Cerebellar cortex (tissue), 1 donor: ENCODE measurements at places on chromosomes 4 and X.

DNA sequence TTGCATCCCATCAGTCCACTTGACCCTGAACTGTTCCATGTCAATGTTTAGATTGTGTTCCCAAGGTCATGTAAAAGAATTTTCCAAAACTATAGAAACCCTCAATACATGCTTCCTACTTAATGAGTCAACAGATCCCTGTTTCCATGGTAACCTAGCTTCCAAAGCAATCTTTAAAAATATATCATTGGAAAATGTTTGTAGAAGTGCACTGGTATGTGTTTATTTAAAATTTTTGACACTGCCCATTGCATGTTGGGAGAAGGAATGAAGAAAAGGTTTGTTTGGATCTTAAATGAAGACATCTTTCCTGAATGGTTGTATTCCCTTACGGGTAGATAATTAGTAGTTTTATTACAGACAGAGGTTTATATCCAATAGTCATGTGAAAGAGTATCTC lies 345.3 kb downstream of the GABRG1 start:
- no peak for DNase-seq

- DNase-seq = no peak
Observed at GRCh38 chr4:76354517-76355473, 48.3 kb downstream of the STBD1 start.

- no peak for DNase-seq
Observed at GRCh38 chr4:172412851-172413580, 599.8 kb downstream of the GALNTL6 start.

GRCh38 chrX:7904562-7904961 lies 22.7 kb downstream of the PNPLA4 start:
- no peak for DNase-seq

DNA sequence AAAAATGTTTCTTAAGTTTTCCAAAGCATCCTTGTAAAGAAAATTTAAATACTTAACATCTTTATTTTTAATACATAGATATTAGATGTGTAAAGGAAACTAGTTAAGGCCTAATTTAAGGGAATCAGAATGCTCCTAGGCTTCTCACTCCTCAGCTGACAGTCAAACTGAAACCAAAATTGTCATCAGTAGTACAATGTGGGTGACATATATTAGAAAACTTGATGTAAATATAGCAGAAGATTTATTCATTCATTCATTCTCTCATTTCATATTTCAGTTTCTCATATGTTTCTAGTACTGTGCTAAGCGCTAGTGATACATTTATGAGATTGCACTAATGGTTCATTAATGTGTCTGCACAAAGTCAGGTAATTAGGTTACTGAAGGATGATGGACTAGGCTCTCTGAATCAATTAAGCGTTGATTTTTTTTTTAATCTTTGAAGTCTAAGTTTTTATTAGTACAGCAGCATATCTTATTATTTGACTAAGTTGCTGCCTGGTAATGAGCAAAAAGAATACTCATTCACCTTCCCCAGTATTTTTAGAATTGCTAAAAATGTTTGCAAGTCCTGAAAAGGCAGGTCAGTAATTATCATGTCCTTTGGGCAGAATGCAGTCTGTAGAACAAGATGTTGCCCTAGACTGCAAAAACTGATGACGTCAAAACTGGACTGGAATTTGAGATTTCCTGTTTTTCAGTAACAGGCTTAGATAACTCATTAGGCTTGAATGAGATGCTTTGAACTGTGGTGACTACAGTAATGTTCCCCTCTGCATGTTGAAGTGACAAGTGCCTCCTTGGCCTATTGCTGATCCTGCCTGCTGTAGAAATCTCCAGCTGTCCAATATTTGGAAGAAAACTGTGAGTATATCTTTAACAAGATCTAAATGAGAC lies 128.7 kb downstream of the ARHGAP24 start:
- no peak for DNase-seq

GRCh38 chr4:143215873-143216272 lies 31.2 kb downstream of the USP38 start:
- no peak for DNase-seq

- DNase-seq = no peak
Observed at GRCh38 chr4:44675366-44675765, 2.9 kb upstream of the GUF1 start.

DNA sequence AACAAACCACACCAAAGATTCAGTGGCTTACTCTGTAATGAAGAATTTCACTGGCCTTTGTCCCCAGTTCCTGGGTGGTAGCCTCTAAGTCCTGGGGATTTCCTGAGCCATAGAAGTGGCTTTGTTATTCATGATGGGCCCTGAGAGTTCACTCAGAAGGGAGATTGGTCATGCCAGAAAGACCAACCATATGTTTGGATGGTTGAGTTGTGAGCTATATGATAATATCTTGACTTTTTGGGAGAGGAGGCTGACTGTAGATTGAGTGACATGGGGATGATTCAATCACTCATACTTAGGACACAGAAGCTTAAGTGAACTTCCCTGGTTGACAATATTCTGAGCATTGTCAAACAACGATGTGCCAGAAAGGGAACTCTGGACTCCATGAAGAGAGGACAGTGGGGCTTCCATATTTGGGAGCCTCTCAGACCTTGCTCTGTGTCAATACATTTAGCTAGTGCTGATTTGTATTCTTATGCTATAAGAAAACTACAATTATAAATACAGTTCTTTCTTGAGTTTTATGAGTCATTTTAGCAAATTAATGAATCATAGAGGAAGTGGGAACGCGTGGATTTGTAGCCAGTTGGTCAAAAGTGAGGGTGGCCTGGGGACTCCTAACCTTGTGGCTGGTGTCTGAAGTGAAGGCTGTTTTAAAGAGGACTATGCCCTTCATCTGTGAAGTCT lies 392.0 kb downstream of the GBA3 start:
- DNase-seq = no peak

DNA sequence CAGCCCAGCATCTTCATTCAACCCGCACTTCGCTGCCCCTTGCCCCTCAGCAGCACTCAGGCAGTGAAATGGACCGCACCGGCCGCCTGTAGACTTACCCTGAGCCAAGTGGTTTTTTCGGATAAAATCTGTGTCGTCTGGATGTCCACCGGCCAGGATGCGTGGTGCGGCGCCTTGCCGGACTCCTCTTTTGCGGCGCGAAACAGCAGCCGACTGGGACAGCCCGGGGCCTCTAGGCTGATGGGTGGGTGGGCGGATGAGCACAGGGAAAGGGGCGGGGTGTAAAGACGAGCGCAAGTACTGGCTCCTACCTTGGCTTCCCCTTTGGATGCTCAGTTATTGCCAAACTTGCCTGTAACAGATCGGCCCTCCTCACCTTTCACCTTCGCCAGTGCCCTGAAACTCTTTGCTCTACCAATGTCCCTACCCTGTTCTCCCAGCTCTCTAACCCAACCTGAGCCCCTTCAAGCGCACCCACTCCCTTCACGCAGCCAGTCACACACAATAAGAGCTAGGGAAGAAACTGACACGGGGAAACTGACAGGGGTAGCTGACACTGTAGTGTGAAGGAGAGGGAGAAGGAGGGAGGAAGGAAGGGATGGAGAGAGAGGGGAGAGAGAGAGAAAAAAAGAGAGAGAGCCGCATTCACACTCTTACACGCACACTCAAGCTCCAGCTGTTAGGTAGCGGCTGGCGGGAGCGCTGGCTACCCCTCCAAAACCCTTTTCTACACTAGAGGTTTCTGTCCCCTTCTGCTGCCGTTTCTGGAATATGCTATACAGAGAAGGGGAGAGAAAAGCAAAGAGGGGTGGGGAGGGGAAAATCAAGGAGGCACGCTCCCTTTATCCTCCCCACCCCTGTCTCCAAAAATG lies 559 bp downstream of the TRPC5 start:
- DNase-seq = no peak

GRCh38 chr4:124777007-124777406 lies 64.5 kb upstream of the ANKRD50 start:
- no peak for DNase-seq

- DNase-seq = peak; percentile 28
Observed at GRCh38 chr4:25180524-25181131, 20.4 kb upstream of the SEPSECS start.

GRCh38 chrX:37757082-37757481 lies 22.8 kb upstream of the CYBB start:
- DNase-seq = no peak

GRCh38 chr4:910366-911091 lies 21.6 kb downstream of the GAK start:
- DNase-seq = no peak

GRCh38 chr4:168999809-169000208 lies 10.2 kb downstream of the CBR4 start:
- DNase-seq = no peak

DNA sequence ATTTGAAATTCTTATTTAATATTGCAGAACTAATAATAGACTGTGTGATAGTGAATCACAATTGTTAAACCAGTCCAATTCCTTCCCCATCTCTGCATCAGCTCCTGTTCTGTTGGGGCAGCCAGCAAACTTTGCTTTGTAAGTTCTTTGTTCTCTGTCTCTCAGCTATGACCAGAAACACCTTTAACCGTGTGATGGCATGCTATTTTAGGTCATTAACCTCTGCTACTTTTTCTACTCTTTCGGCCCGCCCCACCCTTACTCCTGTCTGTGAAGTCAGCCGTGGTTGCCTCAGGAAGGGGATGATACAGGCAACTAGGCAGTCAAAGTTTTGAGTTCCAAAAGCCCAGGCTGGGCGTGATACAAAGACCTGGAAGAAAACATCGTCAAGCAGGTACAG lies 51.3 kb upstream of the EGFL6 start:
- no peak for DNase-seq

GRCh38 chrX:68571610-68572311 lies 72.9 kb downstream of the YIPF6 start:
- no peak for DNase-seq

- DNase-seq = no peak
Observed at GRCh38 chrX:69616457-69617203, 717 bp downstream of the EDA start.

DNA sequence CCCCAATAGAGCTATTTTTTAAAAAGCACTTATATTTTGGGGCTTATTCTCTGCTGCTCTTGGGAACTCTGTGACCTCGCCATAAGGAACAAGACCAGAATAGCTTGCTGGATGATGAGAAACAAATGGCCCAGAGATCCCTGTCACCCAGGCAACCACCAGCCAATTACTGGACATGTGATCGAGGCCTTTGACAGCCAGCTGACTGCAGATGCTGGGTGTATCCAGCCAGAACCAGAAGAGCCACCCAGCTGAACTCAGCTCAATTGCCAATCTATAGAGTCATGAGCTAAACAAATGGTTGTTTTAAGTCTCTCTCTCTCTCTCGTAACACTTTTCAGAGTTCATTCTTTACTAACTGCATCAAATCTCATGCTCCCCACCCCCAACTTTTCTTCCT lies 24.4 kb upstream of the CITED1 start:
- no peak for DNase-seq

DNA sequence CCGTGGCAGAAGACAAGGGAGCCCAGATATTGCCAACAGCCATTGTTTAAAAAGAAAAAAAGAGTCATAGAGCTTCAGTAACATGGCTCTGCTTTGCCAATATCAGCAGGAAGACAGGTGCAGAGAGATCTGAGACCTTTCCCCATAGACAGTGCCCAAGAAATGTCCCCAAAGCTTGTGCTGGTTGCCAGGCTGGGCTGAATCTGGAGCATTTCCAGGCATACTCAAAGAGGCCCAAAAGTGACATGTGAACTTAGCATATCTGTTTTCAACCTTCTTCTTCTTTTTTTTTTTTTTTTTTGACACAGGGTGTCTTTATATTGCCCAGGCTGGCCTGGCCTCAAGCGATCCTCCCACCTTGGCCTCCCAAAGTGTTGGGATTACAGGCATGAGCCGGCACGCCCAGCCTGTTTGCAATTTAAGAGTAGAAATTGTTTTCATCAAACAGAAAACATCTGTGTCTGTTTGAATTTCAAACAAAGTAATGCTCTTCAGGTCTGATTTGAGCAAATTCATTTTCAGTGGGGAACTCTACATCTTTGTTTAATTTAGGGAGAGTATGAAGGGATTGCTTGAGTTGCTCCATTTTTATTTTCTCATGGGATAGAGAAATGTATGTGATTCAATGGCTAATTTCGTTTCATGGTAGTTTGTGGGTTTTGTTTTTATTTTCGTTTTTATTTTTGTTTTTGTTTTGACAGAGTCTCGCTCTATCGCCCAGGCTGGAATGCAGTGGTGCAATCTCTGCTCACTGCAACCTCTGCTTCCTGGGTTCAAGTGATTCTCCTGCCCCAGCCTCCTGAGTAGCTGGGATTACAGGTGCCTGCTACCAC lies 56.6 kb upstream of the RBM47 start:
- no peak for DNase-seq

GRCh38 chrX:119775517-119776238 lies 15.8 kb downstream of the RPL39 start:
- DNase-seq = no peak

- DNase-seq = peak; percentile 69
Observed at GRCh38 chrX:154369449-154370299, 4.8 kb downstream of the FLNA start.

DNA sequence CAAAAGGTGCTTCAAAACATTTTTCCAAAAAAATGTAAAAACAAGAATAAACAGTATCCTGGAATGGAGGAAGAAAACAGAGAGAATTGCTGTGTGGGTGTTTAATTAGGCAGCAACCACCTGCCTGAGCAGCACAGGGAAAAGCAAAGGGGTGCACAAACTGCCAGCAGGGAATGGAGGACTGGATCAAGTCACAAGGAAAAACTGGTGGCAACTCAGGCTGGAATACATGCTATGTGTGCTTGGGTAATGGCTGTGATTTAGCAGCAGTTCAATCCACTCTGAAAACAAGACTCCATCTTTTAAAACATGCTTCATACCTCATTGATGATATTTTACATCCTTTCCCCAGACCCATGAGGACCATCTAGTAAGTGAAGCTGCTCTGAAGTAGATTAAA lies 179.5 kb downstream of the HS6ST2 start:
- DNase-seq = peak; percentile 6

DNA sequence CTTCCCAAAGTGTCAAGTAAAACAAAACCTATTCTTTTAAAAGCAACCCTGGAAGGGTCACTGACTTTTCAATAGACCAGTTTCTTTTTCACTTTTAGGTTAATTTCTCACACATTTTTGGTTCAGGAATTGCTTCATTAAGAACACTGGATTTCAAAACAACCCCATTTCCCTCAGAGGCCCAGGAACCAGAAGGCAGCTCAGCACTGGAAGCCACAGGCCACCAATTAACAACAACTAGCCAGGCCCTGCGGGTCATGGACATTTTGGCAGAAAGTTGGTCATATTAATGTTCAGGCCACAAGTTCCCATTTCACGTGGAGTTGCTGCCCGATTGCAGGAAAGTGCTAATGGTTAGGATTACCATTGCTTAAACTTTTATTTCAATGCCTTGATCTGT lies 39.8 kb downstream of the HAND2 start:
- no peak for DNase-seq

- no peak for DNase-seq
Observed at GRCh38 chr4:81526706-81527105, 55.0 kb upstream of the RASGEF1B start.

GRCh38 chr4:179709961-179710624 lies 2267.9 kb upstream of the AGA start:
- no peak for DNase-seq

DNA sequence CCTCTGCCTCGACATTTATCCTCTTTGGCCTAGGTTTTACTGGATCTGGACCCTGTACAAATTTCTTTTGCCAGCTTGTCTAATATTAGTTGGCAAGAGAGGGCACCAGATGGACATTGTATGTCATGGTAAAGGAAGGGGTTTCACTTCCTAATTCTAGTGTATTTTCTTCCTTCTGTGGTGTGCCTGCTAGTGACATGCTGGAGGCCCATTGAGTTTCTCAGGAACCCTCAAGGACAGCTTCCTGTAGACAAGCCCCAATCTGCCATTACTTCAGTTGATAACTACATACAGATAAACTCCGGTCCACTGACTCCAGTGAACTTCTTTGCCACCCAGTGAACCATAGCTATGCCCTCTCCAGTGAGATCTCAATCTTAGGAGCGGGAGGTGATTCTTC lies 116.9 kb downstream of the STPG2 start:
- no peak for DNase-seq
